Osteocyte (in vitro differentiated cells): ENCODE measurements at places on chromosomes 6 and 20.

DNA sequence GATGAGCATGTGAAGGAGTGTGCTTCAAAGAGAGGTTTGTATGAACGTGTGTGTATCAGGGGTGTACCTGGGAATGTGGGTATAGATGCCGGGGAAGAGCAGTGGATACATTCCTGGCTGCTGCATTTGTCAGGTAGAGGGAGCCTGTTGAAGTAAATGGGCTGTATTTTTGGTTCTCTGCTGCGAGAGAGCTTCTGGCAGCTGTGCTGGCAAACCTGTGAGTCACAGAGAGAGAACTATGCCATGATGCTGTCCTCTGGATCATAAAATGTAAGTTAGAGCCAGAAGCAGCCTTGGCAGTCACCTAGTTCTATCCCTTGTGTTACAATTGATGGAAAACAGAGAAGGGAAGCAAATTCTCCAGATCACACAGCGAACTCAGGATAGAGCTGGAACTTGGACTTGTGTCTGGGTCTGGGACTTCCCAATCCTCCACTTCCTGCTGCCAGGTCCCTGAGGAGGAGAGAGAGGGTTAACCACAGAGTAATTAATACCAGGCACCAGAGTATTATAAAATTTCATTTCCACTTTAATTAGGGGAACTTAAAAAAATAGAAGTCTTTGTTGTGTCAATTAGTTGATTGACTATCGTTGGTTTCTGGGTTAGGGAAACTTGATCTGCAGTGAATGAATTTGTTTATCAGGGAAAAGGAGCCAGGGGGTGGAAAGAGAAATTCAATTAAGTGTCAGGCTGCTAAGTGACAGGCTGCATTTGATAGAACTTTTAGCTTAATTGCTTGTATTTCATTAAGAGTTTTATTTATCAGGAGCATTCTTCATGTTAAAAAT is 41.1 kb upstream of the GTSF1L start:
- no peak for DNase-seq

DNA sequence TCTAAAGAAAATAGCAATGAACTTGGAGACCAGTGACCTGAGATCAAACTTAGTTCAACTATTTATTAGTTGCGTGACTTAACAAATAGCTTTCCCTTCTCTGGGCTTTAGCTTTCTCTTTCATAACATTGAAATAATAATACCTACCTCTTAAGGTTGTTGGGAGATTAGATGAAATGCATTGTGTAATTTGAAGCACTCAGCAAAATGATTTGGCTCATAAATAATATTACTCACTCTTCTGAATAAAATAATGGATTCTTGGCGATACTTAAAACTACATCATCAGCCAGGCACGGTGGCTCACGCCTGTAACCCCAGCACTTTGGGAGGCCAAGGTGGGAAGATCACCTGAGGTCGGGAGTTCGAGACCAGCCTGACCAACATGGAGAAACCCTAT is 556.2 kb upstream of the JARID2 start:
- no peak for DNase-seq

GRCh38 chr6:149454346-149454848 is 30.4 kb downstream of the ZC3H12D start:
- DNase-seq = no peak

DNA sequence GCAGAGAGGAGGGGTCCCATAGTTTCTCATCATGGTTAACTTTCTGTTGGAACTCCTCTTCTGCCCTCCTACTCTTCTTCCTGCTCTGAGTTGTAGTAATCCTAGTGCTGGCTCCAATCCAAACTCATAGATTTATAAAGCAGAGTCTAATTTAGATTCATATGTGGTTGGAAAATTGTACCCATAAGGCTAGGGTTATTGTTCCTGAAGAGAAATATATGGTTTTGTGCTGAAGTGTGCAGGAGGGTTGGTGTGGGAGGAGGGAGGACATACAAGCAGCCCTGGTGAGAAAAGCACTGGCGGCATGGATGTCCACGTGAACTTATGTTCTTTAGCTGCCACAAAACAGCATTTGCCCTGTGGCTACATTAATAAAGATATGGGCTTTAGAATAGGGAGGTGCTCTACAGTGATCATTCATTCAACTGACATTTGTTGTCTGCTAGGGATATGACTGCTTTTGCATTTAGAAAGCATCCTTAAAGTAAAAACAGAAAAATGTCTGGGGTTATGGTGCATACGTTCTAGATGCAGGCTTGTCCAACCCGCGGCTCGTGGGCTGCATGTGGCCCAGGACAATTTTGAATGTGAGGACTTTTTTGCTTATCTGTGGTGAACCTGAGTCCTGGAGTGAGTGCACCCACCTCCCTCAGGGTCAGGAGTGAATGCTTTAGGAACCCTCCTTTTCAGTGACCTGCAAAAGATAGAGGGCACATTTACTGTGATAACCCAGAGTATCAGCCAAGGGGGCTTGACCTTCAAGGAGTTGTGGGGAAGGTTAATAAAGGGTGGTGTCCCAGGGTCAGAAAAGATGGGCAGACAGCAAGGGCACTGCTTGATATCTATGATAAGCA is 4.1 kb downstream of the HLA-A start:
- no peak for DNase-seq

DNA sequence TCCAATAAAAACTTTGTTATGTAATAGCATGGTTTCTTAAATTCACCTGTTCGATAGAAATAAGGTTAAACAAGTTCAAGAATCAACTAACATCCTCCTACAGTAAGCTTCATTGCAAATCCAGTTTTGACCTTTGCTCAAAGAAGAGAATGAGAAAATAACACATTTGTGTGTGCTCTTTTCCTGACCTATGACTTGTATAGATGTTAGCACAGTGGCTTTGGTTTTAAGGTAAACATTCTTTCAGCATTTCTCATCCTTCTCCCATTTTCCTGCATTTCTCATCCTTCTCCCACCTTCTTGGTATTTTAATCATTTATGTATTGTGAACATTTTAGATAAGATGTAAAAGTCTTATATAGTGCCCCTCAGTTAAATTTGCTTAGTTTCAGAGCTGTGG is 73.9 kb downstream of the PLCB1 start:
- no peak for DNase-seq

DNA sequence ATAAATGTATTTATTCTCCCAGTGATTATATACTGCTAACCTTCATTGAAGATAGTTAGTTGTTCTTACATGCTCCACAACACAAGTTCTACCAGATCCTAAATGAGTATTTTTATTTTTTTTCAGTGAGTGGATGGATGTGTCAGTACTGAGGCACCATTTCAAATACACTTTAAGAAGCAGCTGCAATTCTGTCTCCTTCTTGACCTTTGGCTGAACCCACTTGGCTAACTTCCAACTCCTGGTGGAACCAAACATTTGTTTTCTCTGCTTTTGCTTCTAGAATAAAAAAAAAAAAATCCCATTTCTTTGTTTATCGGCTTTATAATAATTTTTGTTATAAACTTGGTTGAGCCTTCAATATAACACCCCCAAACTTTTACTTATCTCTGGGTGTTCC is 458.3 kb upstream of the MAP3K7 start:
- DNase-seq = no peak

DNA sequence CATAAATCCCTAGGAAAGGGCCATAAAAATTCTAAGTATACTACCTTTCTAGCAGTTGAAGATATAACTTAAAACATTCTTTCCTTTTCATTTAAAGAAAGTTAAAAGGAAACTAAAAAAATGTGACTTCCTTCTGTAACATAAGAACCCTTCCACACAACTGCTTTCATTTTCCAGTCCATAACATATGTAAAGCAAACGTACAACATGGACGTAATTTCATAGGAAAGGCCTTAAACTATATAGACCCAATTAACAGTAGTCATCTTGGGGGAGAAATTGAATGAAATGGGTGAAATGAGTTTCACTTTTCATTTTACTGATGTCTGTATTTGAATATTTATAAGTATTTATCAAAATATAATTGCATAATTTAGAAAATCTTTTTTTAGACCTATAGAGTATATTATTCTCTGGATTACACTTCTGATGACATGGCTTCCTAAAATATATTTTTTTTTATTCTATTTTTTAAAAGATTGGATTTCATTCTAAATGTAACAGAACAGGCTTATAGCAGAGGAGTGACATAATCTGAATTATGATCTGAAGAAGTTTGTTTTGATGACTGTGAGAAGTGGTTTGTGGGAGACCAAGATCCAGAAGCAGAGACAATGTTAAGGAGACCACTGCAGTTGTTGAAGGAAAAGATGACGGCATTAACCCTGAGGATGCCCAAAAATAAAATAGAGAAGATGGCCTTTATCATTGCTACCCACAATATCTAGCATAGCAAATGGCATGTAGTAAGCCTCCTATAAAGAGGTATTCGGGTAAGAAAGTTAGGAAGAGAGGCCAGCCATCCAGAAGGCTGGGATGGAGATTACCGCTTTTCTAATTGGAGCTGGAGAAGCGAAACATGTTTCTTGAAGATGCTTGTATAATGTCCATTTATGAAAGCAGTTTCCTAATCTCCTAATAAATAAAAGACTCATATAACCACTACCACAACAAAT is 260.4 kb downstream of the PTPRK start:
- DNase-seq = no peak

- no peak for DNase-seq
These were observed 17.4 kb downstream of the SPINT3 start for GRCh38 chr20:45497971-45498494.
